ENCODE measurements at places on chromosomes 5 and 9.

- DNase-seq: no peak
These were observed 957 bp downstream of the PRELID1 start for GRCh38 chr5:177304392-177305119.

DNA sequence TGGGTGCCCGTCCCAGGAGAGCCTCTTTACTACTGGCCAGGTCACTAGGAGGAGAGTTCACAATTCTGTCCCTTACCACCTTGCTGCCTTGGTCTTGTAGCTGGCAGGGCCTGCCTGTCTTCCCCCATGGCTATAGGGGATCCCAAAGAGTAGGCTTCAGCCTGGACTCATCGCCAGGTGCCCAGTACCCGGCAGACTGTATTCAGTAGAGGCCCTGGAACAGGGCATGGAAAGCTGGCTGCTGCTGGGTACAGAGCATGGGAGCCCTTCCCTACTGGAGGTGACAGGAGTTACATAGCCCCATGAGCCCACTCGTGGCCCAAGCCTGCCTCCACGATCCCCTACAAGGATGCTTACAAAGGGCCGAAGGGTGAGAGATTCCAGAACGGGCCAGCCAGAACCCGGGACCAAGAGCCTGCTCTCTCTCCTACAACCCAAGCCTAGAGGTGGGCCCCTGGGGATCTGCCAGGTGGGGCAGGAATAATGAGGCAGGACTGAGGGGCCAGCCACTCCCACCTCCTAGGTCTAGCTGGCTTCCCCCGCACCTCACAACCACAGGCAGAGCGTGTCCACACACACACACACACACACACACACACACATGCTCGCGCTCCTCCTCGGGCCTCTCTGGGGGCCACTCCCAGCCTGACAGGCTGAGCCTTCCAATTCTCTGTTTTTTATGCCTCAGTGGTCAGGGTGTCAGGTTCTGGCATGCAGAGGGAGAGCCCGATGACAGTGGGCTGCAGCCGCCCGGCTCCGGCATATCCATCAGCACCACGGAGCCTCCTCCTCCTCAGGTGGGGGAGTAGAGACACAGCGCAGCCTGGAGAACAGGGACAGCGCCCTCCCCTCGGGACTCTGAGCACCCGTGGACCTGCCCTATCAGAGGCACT, 186.0 kb downstream of the PAX5 start:
- DNase-seq: no peak

DNA sequence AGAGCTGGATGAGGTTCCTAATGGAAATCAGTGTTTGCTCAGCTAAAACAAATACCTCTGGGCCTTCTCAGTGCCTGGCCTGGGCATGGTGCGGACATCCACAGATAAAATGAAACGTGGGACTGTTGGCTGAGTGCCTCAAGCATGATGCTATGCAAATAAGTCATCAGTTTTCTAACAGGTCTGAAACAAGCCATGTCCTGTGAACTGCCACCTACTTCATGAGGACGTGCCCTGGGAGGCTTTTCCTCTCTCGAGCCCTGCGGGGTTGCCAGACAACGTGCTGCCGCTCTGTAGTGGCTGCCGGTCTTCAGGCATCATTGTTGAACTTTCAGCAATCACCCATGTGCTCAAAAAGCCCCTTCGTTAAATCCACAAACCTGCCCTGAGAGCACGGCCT, 240.4 kb upstream of the IRX2 start:
- DNase-seq: no peak

DNA sequence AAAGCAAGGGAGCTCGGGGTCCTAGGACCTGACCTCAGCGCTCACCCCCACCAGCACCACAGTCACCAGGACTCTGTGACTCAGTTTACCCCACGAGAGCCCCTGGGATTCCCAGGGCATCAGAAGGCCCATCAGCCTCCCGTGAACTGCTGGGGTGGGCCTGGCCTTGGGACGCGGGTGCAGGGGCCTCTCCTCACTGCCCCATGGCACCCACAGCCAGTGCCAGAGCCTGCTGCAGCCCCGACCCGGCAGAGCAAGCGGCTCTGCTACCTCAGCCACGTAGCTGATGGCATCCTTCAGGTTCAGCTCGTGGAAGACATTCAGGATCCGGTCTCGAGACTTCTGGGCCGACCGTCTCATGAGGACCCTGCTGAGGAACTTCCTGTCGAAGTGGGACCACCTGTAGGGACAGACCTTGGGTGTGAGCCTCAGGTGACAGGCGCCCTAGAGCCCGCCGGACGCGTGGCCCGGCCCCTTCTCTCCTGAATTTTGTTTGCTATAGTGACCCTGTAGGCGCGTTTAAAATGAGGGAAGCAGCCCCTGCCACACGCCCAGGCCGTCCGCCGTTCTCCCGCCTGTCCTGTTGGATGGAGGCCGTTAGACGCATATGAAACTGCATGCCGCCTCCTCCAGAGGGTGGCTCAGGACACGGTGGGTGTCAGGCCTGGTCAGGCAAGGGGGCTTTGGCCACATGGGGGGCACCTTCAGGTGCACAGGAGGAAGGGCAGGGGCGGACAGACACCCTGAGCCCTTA, 36.8 kb downstream of the EXOC3 start:
- DNase-seq: no peak

- no peak for DNase-seq
These were observed 2.7 kb downstream of the MTRR start for GRCh38 chr5:7871653-7872052.

DNA sequence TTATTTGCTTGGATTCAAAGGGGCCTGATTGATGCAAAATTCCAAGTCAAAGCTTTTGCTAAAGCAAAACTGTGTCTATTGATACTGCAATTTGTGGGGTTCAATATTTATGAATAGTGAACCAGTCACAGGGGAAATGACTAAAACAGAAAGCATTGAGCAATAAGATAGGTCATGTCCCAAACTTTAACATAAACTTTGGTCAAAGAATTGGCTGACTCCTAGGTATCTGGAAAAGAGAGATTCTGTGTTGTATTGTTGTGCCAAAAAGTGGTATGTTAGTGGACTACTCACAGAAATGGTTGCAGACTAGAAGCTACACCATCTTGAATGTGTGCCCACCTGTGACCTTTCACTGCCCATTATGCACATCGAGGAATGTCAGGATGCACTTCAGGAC, 585.5 kb upstream of the RGMB start:
- DNase-seq: no peak

- no peak for DNase-seq
These were observed 10.2 kb downstream of the GLIS3 start for GRCh38 chr9:4289411-4290326.

DNA sequence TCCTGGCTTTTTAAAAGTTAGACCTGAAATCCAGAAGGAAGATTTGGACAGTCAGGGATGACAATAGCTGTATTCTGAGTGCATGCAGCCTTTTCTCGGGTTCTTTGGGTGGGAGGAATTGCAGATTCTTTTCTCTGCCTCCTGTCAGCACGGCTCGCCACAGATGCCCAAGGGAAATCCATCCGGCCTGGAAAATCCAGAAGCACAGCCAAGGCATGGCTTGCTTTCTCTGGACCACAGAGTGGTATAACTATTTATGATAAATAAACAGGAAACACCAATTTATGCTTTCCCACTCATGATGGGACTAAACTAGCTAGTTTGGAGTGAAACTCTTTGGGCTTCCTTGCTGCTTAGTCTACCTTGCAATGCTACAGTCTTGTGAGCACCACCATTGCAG, 59.1 kb downstream of the C9orf152 start:
- no peak for DNase-seq

GRCh38 chr5:115524199-115524847, 20.3 kb downstream of the FEM1C start:
- DNase-seq: no peak

DNA sequence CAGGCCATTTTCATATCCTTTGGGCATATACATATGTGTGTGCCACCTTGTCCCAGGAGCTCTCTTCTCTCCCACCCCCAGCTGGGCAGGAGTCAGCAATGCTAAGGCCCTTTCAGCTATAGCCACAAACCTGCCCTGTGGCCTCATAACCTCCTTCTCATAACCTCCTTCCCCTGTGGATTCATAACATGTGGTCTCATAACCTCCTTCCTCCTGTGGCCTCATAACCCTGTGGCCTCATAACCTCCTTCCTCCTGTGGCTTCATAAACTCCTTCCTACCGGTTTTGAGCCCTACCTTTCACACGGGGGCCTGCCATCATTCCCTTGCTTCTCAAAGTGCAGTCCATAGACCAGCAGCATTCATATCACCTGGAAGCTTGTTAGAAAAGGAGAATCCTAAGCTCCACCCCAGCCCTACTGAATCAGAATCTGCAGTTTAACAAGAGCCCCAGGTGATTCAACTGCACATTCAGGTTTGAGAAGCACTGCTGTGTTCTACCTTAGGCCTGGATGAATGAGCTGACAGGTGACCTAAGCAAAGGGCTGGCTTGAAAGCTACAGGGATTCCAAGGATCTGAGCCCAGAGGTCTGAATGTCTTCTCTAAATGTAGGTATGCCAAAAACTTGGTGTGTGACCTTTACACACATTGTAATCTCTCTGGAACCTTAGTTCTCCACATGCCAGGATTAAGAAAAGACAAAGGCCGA, 41.9 kb upstream of the PLPP6 start:
- DNase-seq: no peak

DNA sequence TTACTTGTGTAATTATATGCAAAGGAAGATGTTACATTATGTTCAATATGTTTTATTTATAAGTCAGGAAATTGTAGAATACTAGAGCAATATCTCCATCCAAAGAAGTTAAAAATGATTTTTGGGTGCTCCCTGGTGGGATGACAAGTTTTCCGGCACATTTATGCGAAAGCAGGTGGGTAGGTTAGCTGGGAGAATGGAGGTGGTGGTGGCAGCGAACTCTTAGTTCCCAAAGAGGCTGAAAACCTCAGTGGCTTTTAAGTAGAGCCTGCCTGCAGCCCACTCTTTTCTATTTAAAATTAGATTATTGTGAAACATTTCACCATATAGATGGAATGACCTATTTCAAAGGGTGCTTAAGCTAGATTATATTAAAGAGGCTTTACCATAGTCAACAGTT, 51.8 kb downstream of the ANKRD33B start:
- no peak for DNase-seq

GRCh38 chr9:20948703-20949102, 82.7 kb downstream of the HACD4 start:
- no peak for DNase-seq

DNA sequence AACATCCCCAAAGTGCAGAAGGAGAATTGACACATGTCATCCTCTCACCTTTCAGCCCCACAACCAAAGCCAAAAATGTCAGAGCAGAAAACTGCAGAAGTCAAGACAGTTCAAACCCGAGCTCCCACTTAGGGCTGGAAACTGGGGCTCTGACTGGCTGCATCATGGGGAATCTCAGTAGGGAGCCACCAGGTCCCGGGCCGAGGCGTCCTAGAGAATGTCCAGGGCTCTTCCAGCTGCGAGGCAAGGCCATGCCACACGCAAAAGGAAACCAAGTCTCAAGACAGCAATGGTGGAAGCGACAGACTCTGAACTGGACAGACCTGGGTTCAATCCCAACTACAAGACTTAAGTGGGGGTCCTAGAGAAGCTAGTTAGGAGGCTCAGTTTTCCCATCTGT, 13.8 kb downstream of the SH3PXD2B start:
- no peak for DNase-seq

- no peak for DNase-seq
These were observed 465.5 kb downstream of the DNAH5 start for GRCh38 chr5:13478831-13479465.

GRCh38 chr5:68544648-68545552, 329.3 kb downstream of the PIK3R1 start:
- DNase-seq: no peak

DNA sequence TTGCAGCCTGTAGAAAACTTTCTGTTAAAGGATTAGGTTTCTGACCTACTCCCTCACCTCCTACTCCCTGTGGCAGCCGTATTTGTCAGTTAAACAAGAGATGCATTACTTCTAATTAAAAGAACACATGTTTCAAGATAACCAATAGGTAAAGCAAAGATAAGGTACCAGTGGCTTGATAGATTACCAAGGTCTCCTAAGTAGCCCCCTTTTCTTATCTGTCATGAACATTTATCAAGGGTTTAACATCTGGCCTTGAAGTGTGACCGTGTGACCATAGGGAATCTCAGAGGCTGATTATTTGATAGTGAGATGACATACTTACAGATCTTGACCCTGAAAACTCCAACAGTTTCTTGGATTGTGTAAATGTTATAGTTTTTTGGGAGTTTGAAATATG, 764.0 kb upstream of the EDIL3 start:
- no peak for DNase-seq

DNA sequence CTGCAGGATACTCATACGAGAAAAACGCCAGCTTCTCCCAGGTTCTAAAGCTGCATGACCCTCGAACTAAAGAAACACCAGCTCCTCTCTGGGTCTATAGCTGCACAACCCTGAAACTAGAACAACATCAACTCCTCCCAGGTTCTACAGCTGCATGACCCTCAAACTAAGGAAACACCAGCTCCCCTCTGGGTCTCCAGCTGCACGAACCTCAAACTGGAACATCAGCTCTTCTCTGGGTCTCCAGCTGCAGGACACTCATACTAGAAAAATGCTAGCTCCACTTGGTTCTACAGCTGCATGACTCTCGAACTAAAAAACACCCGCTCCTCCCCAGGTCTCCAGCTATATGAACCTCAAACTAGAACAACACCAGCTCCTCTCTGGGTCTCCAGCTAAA, 811.1 kb downstream of the CDH9 start:
- no peak for DNase-seq

DNA sequence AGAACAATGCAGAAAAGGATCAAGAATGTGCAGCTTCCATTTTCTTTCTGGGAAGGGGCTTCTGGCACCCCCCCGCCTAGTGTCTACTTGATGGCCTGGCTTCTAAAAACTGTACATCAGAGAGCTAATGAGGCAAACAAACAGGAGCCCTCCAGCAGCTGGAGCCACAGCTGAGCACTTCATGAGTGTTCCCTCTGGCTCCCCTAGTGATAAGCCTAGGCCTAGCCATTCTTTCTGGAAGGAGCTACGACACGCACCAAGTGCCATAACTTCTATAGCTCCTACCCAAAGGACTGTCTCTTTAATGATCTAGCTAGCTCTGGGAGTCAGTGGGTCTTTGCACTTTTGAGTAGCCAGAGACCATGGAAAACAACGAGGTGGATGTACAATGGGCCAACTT, 66.1 kb downstream of the DNAH5 start:
- no peak for DNase-seq

- no peak for DNase-seq
These were observed 245.3 kb downstream of the ADGRV1 start for GRCh38 chr5:90803876-90804275.

Data from HCT116 (cell line).